Stimulated activated CD8-positive, alpha-beta memory T cell treated with anti-CD3 and anti-CD28 coated beads, Interleukin-15, amount 100 ng/mL, for 4 hours (primary cell): ENCODE measurements at places on chromosomes 7 and 10.

- no peak for DNase-seq
These were observed 413 bp downstream of the PANK1 start for GRCh38 chr10:89644691-89644966.

GRCh38 chr7:120725376-120726039, 132.4 kb downstream of the TSPAN12 start:
- DNase-seq: no peak

DNA sequence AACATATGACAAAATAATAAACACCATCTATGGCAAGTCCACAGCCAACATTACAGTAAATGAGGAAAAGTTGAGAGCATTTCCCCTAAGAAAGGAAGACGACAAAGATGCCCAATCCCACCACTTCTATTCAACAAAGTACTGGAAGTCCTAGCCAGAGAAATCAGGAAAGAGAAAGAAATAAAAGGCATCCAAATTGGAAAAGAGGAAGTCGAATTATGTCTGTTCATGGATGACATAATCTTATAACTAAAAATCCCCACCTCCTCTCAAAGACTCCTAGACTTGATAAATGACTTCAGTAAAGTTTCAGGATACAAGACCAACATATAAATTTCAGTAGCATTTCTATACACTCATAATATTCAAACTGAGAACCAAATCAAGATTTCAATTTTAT, 288.5 kb upstream of the POT1 start:
- DNase-seq: no peak

DNA sequence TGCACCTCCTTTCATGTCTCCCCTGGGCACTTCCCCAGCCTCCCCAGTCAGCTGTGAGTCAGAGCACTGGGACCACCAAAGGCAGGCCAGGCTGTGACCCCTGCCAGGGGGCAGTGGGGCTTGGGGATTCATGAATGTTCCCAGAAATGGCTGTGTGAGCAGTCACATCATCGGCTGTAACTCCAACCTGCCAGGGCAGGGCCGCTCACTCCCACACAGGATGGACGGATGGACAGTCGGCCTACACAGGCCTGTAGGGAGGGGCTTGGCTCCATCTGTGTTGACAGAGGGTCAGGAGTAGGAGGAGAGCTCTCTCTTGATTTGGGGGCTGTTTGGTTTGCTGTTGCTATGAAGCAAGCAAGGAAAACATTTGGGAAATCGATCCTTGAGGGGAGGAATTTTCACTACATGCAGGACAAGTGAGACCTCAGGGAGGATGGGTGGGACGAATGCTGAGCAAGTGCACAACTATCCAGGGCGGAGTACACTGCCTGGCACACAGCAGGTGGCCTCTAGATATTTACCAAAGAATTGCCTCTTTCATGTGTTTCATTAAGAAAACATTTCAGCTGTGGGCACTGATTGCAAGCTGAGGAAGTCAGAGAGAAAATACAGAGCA, 2.9 kb upstream of the IGFBP1 start:
- no peak for DNase-seq

DNA sequence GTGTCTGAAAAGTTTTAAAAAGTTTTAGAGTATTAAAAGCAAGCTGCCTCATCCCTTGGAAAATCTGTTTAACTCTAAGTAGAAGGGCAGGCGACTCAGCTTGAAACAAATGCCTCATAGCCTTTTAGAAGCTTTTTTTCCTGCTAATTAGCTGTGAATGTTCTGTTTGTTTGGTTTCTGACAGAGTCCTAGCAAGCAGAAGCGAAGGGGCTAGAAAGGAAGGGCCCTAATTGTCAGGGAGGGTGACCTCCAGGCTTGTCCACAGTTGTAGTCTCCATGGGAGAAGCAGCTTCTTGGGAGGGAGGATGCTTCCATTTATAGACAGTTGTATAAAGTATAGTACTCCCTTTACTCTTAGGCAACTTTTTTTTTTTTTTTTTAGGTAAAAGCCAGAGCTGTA, 90.9 kb downstream of the DNAJC1 start:
- no peak for DNase-seq

DNA sequence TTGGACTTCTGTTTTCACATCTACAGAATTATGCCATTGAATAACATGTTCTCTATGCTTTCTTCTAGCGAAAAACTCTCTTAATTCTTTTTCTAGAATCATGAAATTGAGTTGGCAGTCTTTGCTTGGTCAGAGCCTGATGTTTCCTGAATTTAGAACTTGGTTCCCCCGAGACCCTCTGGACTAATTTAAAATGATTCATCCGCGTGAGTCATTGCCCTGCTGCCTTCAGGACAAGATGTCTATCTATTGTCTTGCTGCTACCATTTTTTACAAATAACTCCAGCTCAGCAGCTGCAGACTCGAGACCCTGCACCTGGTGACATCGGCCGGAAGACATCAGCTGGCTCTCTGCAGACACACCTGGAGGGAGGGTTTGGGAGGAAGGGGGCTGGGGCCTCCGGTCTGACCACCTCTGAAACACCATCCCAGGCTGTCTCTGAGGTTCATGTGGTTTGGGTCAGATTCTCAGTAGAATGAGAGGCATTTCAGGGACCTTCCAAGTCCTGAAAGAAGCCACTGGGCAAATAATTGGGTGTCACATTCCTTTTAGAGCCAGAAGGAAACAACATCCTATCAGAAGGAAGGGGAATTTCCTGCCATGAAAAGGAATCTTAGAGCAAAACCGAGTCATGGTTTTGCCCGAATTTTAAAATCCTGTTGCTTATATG, 20.9 kb upstream of the KLF6 start:
- no peak for DNase-seq

- DNase-seq: no peak
These were observed 115.0 kb downstream of the TMEM26 start for GRCh38 chr10:61338146-61338545.
